ENCODE measurements at places on chromosomes 7 and 10.

GRCh38 chr7:106626376-106627164, 34.4 kb downstream of the CCDC71L start:
- DNase-seq: no peak

DNA sequence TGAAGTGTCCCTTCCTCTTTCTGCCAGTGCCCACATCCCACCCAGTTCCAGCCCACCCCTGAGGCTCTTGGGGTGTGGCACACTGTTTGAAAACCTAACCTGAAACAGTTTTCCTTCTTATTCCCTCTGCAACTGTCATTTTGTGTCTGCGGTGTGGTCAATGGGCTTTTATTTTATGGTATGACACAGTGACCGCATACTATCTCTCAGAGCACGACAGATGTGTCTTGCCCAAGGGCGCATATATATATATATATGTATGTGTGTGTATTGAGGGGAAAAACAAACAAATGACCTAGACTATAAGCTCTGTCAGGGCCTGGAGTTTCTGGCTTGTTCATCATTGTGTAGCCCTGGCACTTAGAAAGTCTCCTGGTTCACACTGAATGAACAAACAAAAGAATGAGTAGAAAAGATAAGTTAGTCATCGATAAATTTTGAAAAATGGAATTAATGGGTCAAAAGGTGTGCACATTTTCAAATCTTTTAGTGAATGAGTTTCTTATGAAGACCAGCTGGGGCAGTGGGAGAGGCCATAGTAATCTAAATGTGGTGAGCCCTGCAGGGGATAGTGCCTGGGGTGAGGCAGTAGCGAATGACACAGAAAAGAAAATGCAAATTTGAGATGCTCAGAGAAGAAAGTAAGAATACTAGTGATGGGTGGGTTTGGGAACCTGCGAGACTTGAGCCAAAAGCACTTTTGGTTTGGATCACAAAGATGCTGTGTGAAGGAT, 198.4 kb downstream of the SNX10 start:
- DNase-seq: no peak

DNA sequence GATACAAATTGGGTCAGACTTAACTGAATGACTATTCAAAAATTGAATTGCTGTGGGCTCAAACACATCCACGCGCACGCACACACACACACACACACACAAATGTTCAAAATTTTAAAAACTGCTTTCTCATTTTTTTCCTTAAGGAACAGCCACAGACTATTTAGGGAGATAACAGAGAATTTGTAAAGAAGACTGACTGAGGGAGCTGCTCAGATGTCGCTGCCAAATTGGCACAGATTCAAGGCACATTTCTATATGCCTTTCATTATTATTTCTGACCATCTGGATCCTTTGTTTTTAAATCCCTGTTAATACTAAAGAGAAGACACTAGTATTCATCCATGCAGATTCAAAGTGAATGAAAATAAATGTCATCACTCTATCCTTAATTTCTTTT, 154.8 kb downstream of the DGKB start:
- DNase-seq: no peak

GRCh38 chr10:104472505-104472904, 118.9 kb downstream of the CFAP58 start:
- no peak for DNase-seq

DNA sequence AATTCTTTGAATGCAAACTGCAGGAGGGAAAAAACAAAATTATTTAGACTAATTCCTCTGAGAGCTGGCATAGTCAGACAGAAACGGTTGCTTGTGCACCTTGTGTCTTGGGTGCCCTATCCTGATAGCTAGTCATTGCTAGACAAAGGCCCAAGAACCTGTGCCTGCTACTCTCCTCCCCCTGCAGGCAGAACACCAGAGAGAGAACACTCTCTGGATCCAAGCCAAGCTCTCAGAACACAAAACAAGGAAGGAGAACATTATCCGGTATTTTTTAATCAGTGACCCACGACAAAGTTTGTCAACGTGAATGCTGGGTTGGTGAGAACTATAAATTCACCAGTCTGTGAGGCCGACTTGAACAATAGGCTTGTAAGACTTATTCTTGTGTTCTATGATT, 18.8 kb upstream of the PPP1R9A start:
- DNase-seq: no peak

DNA sequence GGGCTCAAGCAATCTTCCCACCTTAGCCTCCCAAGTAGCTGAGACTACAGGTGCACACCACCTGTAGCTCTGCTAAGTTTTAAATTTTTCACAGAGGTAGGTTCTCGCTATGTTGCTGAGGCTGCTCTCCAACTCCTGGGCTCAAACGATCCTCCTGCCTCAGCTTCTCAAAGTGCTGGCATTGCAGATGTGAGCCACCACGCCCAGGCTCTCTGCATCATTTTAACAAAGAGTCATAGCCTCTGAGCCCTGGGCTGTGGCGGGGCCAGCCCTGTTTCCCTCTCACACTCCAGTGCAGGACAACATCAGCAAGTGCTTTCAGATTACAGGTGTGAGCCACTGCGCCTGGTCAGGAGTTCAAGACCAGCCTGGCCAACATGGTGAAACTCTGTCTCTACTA, 102.5 kb downstream of the COL26A1 start:
- no peak for DNase-seq

GRCh38 chr7:112400141-112400540, 50.1 kb upstream of the IFRD1 start:
- DNase-seq: no peak

DNA sequence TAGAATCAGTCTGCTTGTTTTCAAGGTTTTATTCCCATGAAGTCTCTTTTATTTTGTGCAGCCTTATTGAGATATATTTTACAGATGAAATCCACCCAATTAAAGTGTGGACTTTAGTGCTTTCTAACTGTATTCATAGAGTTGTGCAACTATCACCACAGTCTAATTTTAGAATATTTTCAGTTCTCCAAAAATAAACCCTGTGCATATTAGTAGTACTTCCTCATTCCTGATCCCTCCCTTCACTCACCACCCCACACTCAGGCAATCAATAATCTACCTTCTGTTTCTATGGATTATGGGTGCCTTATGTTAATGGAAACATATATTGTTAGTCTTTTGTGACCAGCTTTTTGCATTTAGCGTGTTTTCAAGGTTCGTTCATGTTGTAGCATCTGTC, 185.7 kb upstream of the TMEM72 start:
- no peak for DNase-seq

DNA sequence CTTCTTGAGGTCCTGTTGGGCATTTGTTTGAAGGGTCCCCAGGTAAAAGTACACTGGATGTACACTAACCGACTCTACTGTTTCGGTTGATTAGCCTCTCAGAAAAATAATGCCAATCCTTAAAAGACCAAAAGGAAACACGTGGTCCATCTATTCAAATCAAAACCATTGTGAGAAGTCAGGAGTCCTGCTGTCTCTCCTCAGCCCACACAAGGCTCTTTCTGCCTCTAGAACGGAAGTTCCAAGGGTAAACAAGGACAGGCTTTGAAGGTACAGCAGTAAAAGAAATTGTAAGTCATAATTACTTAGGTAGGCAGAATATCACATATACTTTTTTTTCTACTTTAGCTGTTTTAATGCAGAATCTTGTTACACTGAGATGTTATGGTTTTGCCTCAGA, 71.7 kb upstream of the TPK1 start:
- no peak for DNase-seq

DNA sequence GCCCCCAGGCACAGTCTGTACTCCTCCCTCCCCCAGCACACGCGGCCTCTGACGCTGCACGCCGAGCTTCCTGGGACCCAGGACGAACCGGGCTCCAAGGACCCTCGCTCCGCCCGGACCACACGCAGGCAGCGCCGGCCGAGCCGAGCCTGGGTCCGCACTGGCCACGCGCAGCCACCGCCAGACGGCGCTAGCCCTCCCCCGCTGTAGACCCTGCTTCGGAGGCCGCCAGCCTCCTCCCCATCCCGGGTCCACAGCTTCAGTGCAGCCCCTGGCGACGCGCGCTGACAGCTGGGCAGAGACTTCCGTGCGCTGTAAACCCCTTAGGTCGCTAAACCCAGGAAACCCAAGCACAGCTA, 936 bp upstream of the TCERG1L start:
- DNase-seq: peak; percentile 81

DNA sequence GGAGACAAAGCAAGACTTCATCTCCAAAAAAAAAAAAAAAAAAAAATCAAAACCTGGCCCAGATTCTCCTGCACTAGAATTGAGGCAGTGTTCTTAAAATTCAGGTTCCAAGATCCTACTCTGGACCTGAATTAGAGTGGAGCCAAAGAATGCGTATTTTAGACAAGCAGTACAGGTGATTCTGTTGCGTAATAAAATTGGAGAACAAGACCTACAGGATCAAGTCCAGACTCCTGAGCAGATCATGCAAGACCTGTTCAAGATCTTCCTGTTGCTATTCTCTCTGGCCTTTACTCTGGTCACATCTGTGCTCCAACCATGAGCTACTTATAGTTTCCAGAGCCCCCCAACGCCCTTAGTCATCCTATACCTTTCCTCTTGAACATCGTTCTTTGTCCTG, 51.5 kb upstream of the RSBN1L start:
- DNase-seq: no peak

DNA sequence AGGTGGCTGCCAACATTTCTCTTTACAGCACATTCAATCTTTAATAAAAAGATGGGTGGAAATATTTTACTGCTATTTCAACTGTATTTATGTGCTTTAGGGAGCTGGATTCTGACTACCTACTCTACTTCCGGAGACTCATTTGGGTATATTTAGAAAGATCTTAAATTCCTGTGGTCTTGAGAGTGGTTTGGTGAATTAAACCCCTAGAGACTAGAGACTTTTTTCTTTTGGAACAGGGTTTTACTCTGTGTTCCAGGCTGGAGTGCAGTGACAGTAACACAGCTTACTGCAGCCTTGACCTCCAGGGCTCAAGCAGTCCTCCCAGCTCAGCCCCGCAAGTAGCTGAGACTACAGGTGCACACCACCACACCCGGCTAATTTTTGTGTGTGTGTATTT, 79.0 kb upstream of the HABP2 start:
- no peak for DNase-seq

DNA sequence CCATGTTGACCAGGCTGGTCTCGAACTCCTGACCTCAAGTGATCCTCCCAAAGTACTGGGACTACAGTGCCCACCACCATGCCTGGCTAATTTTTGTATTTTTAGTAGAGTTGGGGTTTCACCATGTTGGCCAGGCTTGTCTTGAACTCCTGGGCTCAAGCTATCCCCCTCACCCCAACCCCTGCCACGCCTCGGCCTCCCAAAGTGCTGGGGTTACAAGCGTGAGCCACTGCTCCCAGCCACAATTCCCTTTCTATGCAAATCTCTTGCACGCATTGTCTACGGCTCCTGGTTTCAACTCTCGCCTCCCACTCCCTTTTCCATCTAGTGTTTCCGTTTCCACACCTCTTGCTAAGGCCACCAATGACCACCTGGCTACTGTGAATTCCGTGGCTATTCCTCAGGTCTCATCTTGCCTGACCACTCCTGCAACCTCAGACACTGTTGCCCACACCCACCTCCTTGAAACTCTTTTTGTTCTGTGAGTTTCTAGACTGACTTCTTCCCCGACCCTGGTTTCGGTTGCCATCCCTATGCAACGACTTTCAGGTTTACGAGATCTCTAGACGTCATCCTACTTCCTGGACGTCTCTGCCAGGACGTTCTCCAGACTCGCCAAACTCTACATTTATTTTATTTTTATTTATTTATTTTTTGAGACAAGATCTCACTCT, 3.4 kb downstream of the CLDN3 start:
- DNase-seq: no peak

DNA sequence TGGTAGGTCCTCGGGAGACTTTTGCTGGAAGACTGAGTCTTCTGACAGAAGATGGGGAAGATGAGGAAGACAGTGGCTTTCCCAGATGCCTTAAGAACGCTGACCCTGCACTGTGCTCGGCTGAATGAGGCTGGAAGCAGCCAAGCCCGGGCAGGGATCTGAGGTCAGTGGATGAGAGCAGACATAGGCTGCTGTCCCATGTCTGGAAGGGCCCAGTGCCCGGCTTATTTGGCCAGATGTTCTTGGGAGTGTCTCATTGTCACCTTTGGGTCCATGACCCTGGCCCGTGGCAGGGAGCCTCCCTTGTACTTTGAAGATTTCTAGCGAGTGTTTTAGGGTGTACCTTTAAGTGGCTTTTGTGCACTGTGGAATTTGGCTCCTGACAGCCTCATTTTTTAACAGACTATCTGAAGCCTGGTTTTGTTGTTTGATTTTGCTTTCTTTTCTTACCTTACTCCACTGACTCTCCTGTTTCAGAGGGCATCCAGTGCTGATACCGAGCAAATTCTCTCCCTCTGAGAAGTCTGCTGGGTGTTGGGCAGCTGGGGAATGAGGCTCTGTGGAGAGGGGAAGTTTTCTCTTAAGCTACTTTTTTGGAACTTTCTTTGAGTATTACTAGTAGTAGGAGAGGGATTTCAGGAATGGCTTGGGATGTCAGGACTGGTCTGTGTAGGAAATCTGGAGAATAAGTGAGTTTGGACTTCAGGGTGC, 61.4 kb downstream of the CREB5 start:
- DNase-seq: no peak

GRCh38 chr7:34133983-34134782, 228.8 kb downstream of the BMPER start:
- peak; percentile 82 for DNase-seq

DNA sequence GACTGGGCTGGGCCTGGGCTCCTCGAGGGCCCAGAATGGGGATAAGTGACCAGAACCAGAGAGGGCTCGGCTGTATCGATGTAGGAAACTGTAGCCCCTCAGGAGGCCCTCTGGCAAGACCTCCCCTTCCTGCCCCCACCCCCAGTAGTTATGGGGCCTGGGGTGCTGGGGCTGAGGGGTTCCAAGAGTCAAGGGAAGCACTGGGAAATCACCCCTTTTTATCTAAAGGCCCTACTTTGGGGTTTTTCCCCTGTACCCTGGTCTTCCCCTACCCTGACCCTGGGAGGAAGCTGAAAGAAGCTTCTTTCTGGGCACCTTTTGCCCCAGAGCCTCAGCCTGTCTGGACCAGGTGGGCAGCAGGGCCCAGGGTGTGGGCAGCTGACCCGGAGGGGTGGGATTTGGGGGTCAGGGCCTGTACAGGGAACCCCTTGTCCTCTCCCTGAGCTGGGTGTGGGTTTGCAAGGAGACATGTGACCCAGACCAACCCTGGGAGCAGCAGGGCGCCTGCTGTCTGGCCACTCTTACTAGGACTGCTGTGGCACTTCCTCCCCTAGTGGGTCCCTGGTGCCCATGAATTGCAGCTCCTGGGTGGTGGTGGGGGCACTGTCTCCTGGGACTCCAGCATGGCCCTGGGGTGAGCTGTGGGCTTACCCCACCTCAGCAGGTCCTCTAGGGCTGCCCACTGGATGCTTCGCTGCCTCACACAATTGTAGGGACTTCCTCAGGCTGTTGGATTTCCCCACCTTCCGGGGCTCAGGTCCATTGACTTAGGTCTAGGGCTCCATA, 1.5 kb downstream of the IRF5 start:
- DNase-seq: no peak

DNA sequence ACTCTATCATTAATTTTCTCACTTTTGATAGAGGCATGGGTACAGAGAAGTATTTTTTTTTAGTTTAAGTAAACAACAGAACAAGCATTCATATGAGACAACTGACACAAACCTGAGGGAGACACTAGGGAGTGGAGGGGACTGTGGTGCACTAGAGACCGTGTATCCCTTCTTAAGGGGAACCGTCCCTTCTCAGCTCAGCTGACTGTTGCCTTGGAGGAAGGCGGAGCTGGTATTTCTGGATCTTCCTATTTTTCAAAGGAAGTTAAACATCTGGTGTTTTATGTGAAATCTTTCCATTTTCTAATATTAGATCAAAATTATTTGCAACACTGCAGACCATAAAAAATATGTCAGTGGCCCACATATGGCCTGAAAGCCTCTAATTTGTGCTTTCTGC, 113.6 kb upstream of the MACROH2A2 start:
- no peak for DNase-seq

GRCh38 chr7:21029006-21029405, 242.3 kb upstream of the SP8 start:
- DNase-seq: no peak

GRCh38 chr7:158933468-158934139, 77.2 kb downstream of the DYNC2I1 start:
- no peak for DNase-seq

All from glutamatergic neuron (in vitro differentiated cells).